ENCODE measurements at places on chromosomes 5 and 9. TPM values are rescaled to one million over a fixed set of nuclear protein-coding genes. Genes with fewer than 3 reads are reported as not detected.

OTP gene
- not detected for total RNA-seq

GRXCR2 gene
- total RNA-seq = not detected

NEK6 gene
- 45.6 TPM for total RNA-seq

SLC4A9 gene
- total RNA-seq = under 0.01 TPM

PCDHGA10 gene
- 6.9 TPM for total RNA-seq

GHR gene
- 7.7 TPM for total RNA-seq

OR1Q1 gene
- total RNA-seq = not detected

CSF1R gene
- not detected for total RNA-seq

PCDHB16 gene
- total RNA-seq = under 0.01 TPM

NKD2 gene
- 0.09 TPM for total RNA-seq

ZFP2 gene
- 1.8 TPM for total RNA-seq

HSDL2 gene
- 22.1 TPM for total RNA-seq

CDHR2 gene
- total RNA-seq = not detected

KIF24 gene
- 0.70 TPM for total RNA-seq

C1QTNF3 gene
- total RNA-seq = 1.1 TPM

TLX3 gene
- total RNA-seq = not detected

TAF1L gene
- total RNA-seq = not detected

CD180 gene
- not detected for total RNA-seq

MPDZ gene
- 25.4 TPM for total RNA-seq

FBXL7 gene
- 17.2 TPM for total RNA-seq

PRRX2 gene
- 14.3 TPM for total RNA-seq

LPAR1 gene
- 87.1 TPM for total RNA-seq

JMY gene
- total RNA-seq = 10.9 TPM

FOXI1 gene
- not detected for total RNA-seq

CEP72 gene
- 4.3 TPM for total RNA-seq

SPINK13 gene
- total RNA-seq = not detected

GPR151 gene
- total RNA-seq = not detected

BICD2 gene
- total RNA-seq = 24.3 TPM

CTSV gene
- 0.82 TPM for total RNA-seq

UBAC1 gene
- total RNA-seq = 37.9 TPM

OLFM1 gene
- total RNA-seq = 10.1 TPM

FCN2 gene
- not detected for total RNA-seq

CCL21 gene
- total RNA-seq = 2.6 TPM

SPACA9 gene
- total RNA-seq = 7.3 TPM

PPP2R2B gene
- total RNA-seq = not detected

TMEM8B gene
- 6.0 TPM for total RNA-seq

PKD2L2 gene
- not detected for total RNA-seq

PAX5 gene
- not detected for total RNA-seq

KCNN2 gene
- not detected for total RNA-seq

HBEGF gene
- 1.3 TPM for total RNA-seq

AGXT2 gene
- not detected for total RNA-seq

VCAN gene
- total RNA-seq = 206 TPM

FOXD4L4 gene
- not detected for total RNA-seq

SMIM33 gene
- total RNA-seq = not detected

SLC45A2 gene
- total RNA-seq = not detected

GNAQ gene
- total RNA-seq = 16.3 TPM

RPL7A gene
- total RNA-seq = 3,224 TPM

SHISAL2B gene
- not detected for total RNA-seq

PCDHGA9 gene
- total RNA-seq = 1.4 TPM

TRMT10B gene
- 3.0 TPM for total RNA-seq

ESM1 gene
- total RNA-seq = not detected

GZMA gene
- not detected for total RNA-seq

IL9 gene
- total RNA-seq = not detected

DBN1 gene
- total RNA-seq = 170 TPM
